ENCODE measurements at places on chromosomes 11 and 22.

- DNase-seq, result no peak
These were observed 333.0 kb upstream of the DDI1 start for GRCh38 chr11:103703437-103703836.

GRCh38 chr11:129960216-129961214, 42.1 kb downstream of the PRDM10 start:
- no peak for DNase-seq

- no peak for DNase-seq
These were observed 10.7 kb downstream of the NDUFV1 start for GRCh38 chr11:67617243-67617953.

DNA sequence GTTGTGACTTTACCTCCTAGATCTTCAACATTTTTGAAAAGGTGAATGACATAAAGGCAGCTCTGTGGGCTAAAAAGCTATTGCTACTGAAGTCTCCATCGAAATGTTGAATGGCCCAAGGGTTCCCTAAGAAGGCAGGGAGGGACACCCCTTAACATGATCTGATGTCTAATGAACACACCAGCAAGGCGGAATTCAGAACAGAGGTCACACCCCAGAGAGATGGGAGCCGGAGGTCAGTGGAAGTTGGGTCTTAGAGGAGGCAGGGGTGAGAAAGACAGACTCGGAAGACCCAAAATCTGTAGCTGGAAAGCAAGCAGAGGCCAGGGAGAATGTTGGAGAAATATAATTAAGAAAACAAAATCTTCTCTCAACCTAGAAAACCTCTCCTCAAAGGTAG, 79.0 kb downstream of the TRIM29 start:
- DNase-seq, result no peak
